ENCODE measurements at places on chromosomes 7 and 10. TPM values are rescaled to one million over a fixed set of nuclear protein-coding genes. Genes with fewer than 3 reads are reported as not detected.

MMP21 gene
- total RNA-seq = not detected

CDHR3 gene
- total RNA-seq = 4.8 TPM

DNA sequence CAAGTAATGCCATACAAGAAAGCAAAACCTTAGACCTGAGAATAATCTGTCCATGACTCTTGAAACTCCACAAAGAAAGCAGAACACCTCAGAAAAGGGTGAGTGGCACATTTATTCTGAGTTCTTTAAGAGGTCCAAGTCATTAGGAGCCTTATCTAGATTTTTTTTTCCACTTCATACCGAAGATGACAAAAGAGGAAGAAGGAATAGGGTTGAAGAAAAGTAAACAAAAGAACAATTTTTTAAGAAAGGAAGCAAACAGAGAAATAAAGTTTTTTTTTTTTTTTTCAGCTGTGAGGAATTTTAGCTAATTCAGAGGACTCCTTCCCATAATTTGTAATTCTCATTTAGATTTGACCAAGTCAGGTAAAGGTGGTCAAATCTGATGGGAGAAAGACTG, 13.1 kb upstream of the MTPN start:
- H3K4me1 ChIP-seq = no peaks in the 10 kb centered on the region
- H3K27ac ChIP-seq = no peak overlapping the region
- no peak for DNase-seq
- H3K4me3 ChIP-seq = no peak overlapping the region

DNA sequence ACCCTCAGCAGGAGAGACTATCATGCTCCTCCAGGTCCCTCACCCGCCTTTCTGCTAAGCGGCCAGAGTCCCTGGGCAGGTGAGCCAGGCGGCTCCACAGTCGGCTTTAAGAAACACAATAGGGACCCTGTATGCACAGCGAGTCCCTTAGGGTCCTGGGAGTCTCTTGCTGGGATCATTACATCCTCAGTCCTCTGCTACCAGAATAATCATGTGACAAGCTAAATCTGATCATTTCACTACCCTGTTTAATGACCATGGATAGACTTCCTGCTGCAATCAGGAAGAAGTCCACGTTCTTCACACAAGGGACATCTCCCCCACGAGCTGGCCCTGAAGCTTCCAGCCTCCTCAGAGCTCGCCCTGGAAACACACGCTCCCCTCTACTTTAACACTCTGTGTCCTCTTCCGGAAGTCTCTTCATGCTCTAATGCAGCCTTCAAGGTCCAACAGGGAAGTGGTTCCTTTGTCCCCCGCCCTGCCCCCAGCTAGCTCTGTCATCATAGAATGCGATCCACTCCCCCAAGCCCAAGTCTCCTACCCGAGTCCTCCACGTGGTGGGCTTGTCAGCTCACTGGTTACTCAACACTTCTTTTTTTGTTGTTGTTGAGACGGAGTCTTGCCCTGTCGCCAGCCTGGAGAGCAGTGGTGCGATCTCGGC, 101.5 kb downstream of the RNF216 start:
- no peaks in the 10 kb centered on the region for H3K27me3 ChIP-seq
- H3K4me1 ChIP-seq = peaks cover 3% of the 10 kb centered on the region
- no peak overlapping the region for H3K4me3 ChIP-seq

- H3K36me3 ChIP-seq = no peaks in the 10 kb centered on the region
- no peaks in the 10 kb centered on the region for H3K27me3 ChIP-seq
- H3K4me3 ChIP-seq = no peak overlapping the region
- H3K27ac ChIP-seq = peak overlapping the region; percentile 25
Observed at GRCh38 chr7:101681170-101682007, 52.3 kb upstream of the MYL10 start.

GRCh38 chr10:9331583-9332008, 1277.1 kb downstream of the GATA3 start:
- H3K27ac ChIP-seq = no peak overlapping the region
- no peaks in the 10 kb centered on the region for H3K4me1 ChIP-seq
- H3K27me3 ChIP-seq = no peaks in the 10 kb centered on the region
- DNase-seq = peak; percentile 75
- H3K4me3 ChIP-seq = no peak overlapping the region
- no peaks in the 10 kb centered on the region for H3K36me3 ChIP-seq

All from hepatocyte (in vitro differentiated cells).